ENCODE measurements at places on chromosomes 11 and 22.

- DNase-seq = no peak
Measured at GRCh38 chr22:39237318-39238100, 7.3 kb downstream of the PDGFB start.

DNA sequence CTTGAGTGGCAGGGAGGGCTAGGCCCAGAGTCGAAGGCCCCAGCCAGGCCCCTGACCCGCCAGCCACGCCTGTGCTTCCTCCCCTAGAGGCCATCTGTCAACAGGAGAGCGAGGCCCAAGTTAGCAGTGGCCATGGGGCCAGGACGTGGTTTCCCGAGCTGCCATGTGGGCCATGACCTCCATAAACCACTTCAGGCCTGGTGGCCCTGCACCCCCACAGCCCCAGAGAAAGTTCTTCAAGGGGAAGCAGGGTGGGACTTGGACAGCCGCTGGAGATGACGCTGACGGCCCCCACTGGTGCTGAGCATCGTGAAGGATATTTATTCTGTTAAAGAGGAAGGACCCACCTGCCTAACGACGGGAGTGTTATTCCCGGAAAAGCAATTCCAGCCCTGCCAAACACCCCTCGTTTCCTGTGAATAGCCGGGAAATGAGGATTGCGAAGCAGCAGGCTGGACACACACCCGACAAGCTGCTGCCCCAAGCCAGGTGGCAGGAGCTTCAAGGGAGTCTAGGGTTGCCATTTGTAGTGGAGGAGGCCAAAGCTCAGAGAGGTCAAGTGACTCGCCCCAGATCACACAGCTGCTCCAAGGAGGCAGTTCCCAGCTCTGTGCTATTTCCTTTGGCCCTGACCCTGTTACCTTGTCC is 12.8 kb downstream of the PRR5 start:
- DNase-seq = no peak

DNA sequence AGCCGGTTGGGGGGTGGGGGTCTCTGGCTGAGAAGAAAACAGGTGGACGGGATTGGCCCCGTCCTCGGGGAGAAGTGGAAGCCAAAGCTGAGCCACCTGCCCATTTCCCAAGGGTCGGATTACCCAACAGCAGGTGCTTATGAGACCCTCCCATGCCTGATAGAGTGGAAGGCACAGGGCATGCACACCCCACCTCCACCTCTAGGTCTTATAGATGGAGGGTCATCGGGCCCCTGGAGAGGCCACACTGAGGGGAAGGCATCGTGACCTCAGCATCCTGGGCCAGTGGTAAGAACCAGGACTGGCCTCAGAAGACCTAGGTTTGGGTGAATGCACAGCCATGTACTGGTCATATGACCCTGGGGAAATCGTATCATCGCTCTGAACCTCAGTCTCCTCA is 85.9 kb downstream of the BUD13 start:
- DNase-seq = peak; percentile 80

DNA sequence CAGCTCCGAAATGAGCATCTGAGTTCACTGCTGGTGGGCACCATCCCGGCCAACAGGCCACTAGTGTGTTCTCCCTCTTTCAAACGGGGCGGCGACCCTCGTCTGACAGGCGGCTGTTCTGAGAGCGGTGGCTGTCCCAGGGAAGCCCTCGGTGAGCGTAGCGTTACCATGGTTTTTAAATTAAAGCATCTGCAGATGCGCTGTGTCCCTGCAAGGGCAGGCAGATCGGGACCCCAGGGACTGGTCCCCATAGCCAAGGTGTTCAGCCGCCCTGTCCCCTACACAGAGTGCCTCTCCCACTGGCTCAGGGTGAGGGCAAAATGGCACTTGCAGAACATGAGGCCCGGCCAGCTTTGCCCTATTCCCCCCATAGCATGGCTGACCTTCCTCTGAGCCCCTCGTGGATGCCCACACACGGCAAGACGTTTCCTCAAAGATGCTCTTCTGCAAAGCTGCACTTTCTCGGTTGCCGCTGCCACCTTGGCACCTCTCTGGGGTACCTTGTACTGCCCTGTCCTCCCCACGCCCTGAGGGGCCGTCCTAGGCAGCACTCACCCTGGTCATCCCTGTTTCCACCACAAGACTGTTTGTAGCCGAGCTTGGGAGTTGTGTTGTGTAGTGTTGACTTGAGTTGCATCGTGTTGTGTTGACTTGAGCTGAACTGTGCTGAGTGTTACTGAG is 51.9 kb upstream of the KCNQ1OT1 start:
- DNase-seq = no peak

DNA sequence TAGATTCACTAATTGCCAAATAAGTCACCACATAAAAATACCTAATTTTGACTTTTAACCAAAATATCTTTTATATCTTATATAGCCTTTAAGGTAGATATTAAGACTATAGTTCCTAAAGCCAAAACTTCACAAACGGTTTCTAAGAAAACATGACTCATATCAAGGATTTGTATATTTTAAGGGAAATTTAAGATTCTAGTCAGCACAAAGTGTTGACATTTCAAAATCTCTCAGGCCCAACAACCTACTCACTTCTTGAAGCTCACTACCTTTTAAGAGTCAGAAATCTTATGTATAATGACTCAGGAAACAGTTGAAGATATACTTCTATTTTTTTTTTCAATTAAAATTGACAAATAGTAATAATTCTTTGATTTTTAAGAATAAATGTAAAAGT is 221.9 kb downstream of the SBF2 start:
- no peak for DNase-seq

GRCh38 chr11:27934830-27935145 is 173.2 kb downstream of the KIF18A start:
- no peak for DNase-seq

DNA sequence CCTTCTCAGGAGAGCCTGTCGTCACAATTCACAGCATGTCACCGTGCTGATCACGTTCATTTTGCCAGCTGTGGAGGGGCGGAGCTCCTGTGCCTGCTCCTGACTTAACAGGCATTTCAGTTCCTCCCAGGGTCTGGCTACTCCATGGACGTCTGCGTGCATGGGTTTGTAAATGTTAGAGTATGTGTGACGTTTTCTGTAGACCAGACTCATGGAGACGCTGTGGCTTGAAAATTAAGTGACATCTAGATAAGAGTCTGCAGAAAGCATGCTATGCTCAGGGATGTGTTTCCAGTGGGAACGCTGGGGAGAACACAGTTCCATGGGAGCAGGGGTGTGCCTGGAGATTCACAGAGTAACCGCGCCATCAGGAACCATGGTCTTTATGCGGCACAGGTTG is 804.0 kb downstream of the TBC1D22A start:
- no peak for DNase-seq

GRCh38 chr11:22884217-22884616 is 23.9 kb upstream of the CCDC179 start:
- no peak for DNase-seq

DNA sequence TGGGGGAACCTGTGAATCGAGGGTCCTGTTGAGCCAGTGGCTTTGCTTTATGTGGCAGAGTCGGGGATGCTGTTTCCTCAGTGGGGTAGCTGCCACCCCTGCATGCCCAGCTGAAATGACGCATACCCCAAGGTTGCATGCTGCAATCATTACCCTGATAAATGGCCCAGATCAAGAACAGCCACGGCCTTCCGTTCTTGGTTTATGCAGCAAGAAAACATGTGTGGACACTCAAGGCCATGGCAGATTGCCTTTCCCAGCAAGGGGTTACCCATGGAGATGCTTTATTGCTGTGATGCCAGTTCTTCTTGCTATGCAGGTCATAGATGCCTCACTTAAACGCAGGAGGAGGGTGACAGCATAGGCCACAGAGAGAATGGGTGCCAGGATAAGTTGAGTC is 14.3 kb upstream of the SREBF2 start:
- no peak for DNase-seq

DNA sequence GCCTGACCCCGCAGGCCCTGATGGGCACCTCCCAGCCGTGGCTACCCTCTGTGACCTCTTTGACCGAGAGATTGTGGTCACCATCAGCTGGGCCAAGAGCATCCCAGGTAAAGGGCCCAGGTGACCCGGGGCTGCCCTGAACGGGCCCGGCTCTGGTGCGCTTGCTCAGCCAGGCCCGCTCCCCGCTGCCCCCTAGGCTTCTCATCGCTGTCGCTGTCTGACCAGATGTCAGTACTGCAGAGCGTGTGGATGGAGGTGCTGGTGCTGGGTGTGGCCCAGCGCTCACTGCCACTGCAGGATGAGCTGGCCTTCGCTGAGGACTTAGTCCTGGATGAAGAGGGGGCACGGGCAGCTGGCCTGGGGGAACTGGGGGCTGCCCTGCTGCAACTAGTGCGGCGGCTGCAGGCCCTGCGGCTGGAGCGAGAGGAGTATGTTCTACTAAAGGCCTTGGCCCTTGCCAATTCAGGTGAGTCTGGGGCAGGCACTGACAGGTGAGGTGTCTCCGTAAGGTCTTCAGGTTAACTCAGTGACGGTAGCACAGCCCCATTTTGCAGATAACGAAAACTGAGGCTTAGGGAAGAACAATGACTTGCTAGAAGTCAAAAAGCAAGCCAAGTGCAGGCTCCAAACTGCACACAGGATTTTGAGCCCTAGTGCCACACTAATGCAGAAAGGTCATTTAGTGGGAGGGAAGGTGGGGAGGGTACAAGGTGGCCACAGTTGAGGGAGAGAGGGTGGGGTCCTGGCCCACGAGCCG is 2.4 kb downstream of the TRMT112 start:
- no peak for DNase-seq

- DNase-seq = no peak
Measured at GRCh38 chr11:1927026-1927847, 7.7 kb downstream of the TNNT3 start.

GRCh38 chr11:75475767-75476650 is 43.0 kb upstream of the KLHL35 start:
- DNase-seq = peak; percentile 46

- DNase-seq = no peak
Measured at GRCh38 chr11:77619576-77620198, 17.9 kb downstream of the CLNS1A start.
